Daoy (cell line): ENCODE measurements at places on chromosomes 3 and 15. TPM values are rescaled to one million over a fixed set of nuclear protein-coding genes. Genes with fewer than 3 reads are reported as not detected.

- peak; percentile 53 for DNase-seq
Measured at GRCh38 chr15:67090297-67091070, 25.1 kb downstream of the SMAD3 start.

SI gene
- total RNA-seq = not detected in 2 replicates

DNA sequence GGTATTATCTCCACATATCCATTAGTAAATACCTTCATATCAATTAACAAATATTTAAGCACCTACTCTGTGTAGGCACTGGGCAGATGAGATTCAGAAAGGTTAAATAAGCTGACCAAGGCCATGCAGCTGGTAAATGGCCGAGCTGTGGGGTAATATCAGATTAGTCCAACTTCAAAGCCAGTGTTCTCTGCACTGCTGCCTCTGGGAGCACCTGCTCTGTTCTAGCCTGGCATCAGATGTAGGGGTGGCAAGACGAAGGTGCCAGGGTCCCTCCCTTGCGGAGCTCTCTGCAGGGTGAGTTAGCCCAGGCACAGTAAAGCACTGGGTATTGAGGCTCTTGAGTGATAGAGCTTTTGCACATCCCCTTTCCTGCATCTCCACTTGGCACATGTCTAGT lies 5.5 kb downstream of the TATDN2 start:
- no peak for DNase-seq

KBTBD8 gene
- total RNA-seq = 4.7 and 5.9 TPM in 2 replicates

MRPS22 gene
- total RNA-seq = 163 and 204 TPM in 2 replicates

- DNase-seq = no peak
Measured at GRCh38 chr3:81580355-81580754, 181.1 kb downstream of the GBE1 start.

NAALADL2 gene
- 1.5 and 8.7 TPM in 2 replicates for total RNA-seq

BBS4 gene
- total RNA-seq = 18.8 and 19.3 TPM in 2 replicates

DNA sequence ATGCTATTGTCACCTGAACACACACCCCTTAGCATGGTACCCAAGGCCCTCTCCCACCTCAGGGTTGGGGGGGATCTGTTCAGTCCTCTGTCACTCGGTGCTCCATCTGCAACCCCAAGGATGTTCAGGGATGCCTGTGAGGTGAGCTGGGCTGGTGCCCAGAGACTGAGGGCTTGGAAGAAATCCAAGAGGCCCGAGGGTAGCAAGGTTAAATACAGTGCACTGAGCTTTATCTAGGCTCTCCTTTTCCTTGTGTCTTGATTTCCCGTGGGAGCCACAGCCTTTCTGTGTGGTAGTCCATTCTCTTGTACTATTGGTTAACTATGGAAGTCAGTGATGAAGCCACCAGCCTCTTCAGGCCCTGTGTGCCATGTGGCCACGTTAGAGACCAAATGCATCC lies 18.7 kb upstream of the WNT5A start:
- no peak for DNase-seq

DNA sequence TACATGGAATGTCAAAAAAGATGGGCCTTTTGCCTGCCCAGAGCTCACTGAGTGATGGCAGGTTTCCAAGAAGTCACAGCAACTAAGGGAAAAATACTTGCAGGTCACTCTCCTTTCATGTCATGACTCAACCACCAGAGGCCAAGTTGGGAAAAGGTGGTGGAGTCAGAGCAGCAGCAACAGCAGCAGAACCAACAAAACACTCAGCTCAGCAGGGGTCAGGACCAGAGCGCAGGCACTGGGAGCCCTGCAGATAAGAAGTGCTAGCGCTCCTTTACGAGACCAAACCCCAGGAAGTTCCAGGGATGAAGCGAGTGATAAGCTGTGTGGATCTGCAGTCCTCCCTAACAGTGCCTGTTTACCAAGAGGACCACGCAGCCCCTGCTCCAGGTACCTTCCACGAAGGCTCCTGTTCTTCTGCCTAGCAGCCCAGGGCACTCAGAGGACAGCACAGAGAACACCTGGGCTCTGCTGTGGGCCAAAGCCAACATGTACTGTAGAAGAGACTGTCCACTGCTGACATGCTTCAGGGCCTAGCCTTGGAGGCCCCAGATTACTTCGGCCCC lies 26.0 kb downstream of the POC1A start:
- peak; percentile 85 for DNase-seq

DNA sequence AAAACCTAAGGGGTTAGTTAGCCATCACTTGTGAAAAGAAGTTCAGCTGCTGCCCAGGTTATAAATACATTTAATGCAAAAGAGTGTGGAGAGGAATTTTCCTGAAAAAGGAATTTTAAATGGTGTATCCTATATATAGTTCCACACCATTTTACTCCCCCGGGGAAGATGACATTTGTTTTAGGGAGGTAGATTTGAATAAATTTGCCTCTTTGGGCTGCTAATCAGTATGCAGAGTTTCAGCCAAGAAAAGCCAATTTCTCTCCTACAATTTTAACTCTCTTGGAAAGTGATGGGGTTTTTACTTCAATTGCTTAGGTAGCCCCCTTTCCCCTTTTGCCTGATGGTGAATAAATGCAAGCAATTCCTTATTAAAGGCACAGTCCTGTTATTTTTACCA lies 161.2 kb downstream of the OTOL1 start:
- DNase-seq = no peak
